ENCODE measurements at places on chromosomes 5 and 9. TPM values are rescaled to one million over a fixed set of nuclear protein-coding genes. Genes with fewer than 3 reads are reported as not detected.

OR1J2 gene
- not detected for polyA plus RNA-seq

PRUNE2 gene
- 13.5 TPM for polyA plus RNA-seq

POU5F2 gene
- polyA plus RNA-seq = 0.03 TPM

DNA sequence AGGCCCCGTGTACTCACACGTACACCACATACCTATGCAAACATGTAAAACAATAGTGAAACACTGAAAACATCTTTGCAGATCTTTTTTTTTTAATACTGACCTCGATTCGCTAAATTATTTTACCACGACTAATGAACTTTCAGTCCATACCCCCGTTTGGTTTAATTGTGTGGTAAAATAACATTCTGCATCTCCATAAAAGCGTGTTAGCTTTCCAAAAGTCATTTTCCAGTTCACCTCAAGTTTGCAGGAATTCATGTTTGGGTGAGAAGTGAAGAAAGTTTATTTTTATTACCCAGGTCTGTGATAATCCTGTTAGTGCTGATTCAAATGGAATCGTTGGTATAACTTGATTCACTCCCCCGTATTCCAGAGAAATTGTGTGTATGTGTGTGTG, 652 bp downstream of the ARSK start:
- H3K36me3 ChIP-seq = no peaks in the 10 kb centered on the region
- H3K4me1 ChIP-seq = peaks cover 7% of the 10 kb centered on the region
- H3K4me3 ChIP-seq = peak overlapping the region; percentile 86

- H3K4me3 ChIP-seq = no peak overlapping the region
- no peak for DNase-seq
- no peaks in the 10 kb centered on the region for H3K27me3 ChIP-seq
- H3K27ac ChIP-seq = peak overlapping the region; percentile 22
- H3K36me3 ChIP-seq = no peaks in the 10 kb centered on the region
- no peaks in the 10 kb centered on the region for H3K4me1 ChIP-seq
Measured at GRCh38 chr9:134626069-134626423, 15.6 kb upstream of the COL5A1 start.

DNA sequence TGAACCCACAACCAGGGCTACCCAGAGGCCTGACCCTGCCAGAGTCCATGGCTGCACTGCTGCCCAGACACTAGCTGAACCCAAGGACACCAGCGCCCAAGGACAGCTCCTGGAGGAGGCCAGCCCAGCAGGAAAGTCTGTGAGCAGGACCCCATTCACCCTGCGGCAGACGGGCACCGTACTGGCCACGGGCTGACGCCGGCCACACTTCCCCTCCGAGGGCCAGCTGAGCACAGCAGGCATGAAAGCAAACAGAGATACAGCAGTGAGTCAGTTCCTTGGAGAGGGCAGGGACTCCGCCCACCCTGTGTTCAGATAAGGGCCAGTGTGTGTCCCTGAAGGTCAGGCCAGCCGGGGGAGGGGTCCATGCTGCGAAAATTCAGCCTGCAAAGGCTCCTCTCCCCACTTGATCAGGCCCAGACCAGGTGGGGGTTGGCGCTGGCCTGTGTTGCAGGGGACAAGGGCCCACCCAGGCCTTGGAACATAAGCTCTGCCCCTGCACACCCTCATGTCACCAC, 3.2 kb downstream of the RNF208 start:
- H3K36me3 ChIP-seq = peaks cover 3% of the 10 kb centered on the region
- no peaks in the 10 kb centered on the region for H3K4me1 ChIP-seq
- H3K27ac ChIP-seq = peak overlapping the region; percentile 41
- H3K27me3 ChIP-seq = no peaks in the 10 kb centered on the region

DNA sequence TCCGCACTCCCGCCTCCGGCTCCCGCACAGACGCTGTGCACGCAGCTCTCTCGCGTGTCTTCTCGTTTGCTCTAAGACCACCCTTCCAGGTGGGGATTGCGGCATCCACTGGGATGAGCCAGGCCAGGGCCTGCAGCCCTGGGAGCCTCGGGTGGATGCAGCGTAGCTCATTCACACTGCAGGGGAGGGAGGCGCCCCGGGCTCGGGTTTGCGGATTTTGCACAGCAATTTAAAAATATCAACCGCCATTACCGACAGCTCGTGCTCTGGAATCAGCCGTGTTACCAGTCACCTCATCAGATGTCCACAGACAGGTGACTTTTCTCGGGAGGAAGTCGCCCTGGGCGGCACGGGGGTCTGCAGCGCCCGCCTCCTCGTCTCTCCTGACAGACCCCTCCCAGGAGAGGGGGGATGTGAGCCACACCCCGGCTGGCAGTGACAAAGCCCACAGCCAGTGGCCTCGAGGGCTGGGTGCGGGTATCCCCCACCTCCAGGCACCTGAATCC, 20.8 kb upstream of the SLC6A3 start:
- H3K27ac ChIP-seq = no peak overlapping the region
- no peaks in the 10 kb centered on the region for H3K36me3 ChIP-seq
- H3K4me3 ChIP-seq = no peak overlapping the region
- DNase-seq = no peak

- H3K27ac ChIP-seq = no peak overlapping the region
- no peak for DNase-seq
- no peaks in the 10 kb centered on the region for H3K36me3 ChIP-seq
- no peak overlapping the region for H3K4me3 ChIP-seq
- H3K27me3 ChIP-seq = no peaks in the 10 kb centered on the region
Measured at GRCh38 chr5:26239588-26239987, 798.8 kb downstream of the CDH9 start.

DNA sequence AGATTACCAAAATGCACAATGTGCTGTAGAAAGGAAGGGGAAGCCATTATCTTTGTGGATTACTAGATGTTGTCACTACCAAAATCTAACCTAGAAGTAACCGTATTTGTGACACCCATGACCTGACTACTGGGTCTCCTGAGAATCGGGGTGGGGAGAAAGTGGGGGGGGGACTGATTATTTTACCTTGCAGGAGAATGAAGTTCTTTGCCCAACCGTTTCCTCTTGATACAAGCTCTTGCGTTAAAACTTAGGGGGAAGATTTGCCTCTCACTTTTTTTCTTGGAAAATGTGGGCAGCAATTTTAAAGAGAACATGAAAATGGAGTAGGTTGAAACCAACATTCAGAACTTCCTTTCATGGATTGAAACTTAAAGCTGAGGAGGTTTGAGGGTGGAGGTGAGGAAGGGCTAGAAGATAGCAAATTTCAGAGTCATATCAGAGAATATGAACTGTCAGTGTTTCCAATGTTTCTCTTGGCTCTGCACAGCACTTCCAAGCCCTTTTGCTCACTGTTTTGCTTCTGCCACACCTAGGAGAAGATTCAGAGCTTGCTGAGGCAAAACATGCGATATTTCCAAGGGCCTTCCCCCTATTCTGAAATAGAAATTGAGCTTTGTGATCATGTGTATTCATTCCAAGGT, 280.8 kb downstream of the AOPEP start:
- H3K4me1 ChIP-seq = peaks cover 4% of the 10 kb centered on the region
- H3K36me3 ChIP-seq = peaks cover 22% of the 10 kb centered on the region
- peak overlapping the region; percentile 74 for H3K27ac ChIP-seq
